Ecto neural progenitor cell (in vitro differentiated cells): ENCODE measurements at places on chromosomes 4 and X.

GRCh38 chr4:37770016-37770415, 56.5 kb upstream of the PGM2 start:
- no peak for DNase-seq

DNA sequence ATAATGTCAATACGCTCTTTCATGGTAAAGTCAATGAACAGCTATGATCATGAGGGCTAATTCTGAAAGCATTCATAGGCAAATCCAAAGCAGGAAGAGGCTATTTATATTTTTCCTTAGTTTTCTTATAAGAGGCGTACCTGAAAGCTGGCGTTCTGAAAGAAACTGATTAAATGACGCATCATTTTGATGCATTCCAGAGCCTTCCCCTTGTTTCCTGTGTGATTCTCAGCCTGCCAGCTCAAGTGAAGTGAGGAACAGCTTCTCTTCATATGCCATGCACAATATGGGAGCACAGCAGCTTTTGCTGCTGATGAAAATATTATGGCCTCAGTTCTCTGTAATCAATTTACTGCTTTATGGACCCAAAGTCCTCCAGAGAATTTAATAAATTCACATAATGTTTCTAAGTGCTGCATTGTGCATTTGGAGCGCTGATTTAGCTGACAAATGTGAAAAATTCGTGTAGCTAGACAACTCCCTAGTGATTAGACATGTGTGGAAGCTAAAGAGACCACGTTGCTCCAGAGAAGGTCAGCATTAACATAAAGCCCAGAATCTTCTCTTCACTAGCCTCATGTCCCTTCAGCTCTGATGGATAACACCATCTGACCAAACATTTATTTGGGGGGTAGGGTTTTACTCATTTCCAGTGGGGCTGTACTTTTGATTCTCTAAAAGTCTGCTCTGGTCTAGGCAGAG, 110.8 kb downstream of the GPAT3 start:
- no peak for DNase-seq

GRCh38 chr4:40316782-40317635, 18.1 kb upstream of the CHRNA9 start:
- peak; percentile 70 for DNase-seq

DNA sequence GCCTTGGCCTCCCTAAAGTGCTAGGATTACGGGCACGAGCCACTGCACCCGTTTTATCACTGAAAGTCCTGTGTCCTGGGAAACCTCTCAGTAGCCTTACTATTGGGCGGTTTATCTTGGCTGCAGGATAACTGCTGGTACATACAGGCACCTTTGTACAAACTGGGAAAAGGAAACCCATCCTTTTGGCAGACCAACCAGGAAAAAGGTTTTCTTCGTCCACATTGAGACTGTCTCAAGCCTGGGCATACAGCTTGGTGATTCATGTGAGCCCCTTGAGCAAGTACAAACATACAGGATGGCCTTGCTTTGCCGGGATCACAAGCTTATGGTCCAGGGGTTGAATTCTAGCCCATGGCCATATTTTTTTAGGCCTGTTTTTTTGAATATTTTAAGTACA, 32.8 kb downstream of the RWDD4 start:
- DNase-seq, result no peak

DNA sequence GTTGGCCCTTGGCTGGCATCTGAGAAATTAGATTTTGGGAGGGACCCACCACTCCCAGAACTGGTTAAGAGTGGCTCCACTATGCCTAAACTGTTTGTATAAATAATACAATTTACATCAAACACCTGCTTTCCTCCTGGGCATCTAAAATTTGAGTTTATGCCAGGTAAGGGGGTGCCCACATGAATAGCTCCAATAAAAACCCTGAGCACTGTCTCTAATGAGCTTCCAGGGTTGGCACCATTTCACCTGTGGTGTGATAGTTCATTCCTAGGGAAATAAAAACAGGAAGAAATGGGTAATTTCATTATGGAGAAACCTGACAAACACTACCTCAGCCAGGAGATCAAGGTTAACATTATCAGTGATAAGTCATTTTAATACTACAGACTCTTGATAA, 119.7 kb downstream of the FRYL start:
- DNase-seq, result no peak

DNA sequence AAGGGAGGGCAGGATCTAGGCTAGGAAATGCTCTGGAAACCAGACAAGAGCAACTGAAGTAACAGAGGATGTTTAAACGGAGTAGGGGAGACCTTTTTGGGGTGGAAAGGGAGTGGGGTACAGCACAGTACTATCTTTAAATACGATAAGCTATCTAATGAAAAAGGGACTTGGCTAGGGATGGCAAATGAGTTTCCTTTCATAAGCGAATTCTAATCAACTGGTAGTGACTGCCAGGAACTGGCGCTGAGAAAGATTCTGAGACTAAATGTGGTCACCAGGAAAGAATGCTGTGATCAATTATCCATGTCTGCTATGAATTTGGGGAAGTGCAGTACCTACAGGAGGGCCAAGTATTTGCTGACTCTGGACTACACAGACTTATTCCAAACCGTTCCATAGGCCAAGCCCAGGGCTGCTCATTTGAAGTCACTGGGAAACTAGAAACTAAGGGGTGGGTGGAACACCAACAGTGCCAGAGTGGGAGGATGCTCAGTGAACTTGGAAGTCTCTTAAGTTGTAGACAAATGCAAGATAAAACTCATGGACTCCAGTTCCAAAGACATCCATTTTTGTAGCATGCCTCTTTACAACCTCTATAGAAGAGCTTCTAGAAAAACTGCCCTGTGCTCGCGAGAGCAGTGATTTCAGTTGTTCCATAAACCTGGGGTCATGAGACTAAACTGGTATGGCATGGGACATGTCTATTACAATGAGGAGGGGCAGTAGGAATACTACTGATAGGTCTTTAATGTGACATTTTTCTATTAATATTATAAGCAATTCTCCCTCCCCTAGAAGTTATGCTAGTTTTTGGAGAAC, 2.0 kb downstream of the TRAPPC2 start:
- DNase-seq, result no peak

- no peak for DNase-seq
Measured at GRCh38 chrX:110228453-110228852, 89.4 kb downstream of the AMMECR1 start.

DNA sequence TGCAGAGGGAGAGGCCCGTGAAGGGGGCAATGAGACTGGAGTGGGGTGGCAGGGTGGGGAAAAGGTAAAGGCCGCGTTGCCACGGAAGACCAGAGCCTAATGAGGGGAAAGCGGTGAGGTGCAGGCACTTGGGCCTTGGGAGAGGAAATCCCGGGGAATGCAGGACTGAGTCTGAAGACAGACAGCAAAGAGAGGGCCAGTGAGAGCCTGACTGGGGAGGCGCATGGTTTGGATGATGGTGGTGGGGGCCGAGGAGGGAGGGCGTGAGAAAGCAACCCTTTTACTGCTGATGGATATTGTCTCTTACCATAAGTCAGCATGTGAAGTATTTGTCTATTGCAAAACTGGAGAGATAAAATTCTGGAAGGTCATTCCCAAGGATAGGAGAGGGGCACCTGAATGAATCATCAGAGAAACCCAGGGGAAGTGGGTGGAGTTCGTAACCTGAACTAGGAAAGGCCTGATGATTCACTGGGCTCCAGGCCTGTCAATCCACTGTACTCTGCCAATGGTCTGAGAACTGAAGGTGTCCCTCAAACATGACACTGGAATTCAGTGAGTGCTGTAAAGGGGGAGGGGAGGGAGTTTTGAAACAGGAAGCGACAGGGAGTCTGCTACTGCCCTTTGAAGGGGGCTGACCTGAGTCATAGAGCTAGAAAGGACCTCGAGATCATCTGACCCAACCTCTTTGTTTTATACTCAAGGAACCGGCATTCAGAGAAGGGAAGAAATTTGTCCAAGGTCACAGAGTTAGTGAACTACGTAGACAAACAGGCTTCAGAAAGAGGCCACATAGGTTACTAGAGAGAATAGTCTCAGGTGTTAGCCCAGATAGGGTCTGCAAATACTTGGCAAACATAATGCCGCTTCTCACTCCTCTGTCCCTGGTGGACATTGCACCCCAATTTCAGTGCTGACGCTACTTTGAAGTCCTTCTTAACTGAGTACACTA, 52.2 kb downstream of the NALF2 start:
- DNase-seq, result no peak

GRCh38 chr4:110164856-110165255, 33.6 kb downstream of the ELOVL6 start:
- DNase-seq, result no peak

DNA sequence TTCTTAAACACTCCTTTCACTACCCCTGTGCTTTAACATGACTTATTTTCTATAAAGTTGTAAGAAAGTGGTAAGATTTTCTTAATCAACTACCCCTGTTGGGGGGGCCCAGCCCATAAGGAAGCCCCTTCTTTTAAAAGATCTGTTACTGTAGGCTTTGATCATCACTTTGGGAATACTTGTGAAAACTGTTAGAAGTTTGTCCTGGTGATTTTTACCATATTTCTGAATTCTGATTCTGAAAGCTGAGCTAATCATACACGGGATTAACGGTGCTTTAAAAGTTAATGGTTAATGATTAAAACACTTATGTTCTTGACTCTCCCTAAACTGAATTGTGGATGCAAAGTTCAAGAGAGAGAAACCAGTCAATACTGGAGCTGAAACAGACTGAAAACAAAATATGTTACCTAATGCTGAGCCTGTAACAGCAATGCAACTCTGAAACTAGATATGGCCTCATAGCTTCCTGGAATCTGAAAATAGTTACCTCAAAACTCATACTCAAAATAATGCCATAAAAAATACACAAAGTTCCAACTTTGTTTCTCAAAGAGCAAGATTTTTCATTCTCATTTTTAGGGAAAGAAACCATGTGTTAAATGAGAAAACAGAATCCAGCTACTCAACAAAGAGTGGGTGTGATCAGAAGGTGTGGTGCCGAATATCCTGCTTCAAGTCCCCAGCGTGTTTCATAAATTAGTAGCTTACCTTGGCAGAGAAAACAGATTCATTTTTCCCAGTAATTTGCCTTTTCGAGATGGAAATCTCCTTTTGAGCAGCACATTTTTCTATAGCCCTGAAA, 31.6 kb downstream of the ADH7 start:
- DNase-seq, result no peak

GRCh38 chr4:41795796-41796385, 47.4 kb upstream of the PHOX2B start:
- no peak for DNase-seq

DNA sequence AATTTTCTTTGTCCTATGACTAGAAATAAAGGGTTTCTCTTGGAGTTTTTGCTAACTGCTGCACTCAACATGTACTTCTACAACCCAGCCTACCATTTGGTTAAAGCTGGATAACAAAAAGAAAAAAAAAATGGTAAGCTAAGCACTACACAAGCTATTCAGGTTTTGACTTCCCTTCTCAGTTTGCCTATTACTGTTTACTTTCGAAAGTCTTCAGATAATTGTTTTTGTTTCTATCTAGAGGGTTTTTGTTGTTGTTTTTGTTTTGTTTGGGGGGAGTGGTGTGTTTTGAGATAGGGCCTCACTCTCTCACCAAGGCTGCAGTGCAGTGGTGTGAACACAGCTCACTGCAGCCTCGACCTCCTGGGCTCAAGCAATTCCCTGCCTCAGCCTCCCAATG, 46.6 kb downstream of the CLOCK start:
- DNase-seq, result no peak

DNA sequence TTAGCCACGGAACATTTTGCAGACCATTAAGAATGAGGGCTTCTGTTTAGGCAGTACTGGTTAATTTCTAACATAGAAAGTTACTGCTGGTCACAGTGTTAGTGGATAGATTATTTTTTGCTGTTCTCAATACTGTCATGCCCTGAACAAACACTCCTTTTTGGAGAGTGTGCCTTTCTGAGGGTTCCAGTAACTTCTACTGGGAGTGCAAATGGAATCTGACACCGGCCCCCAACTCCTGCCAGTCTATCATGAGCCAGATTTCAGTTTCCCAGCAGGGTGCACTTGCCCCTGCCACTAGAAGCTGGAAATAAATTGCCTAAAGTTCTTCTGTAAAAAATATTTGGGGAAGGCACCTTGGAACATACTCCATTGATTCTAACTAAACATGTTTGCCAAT, 224.4 kb upstream of the GPC4 start:
- DNase-seq, result no peak

- no peak for DNase-seq
Measured at GRCh38 chr4:169058312-169058711, 48.3 kb upstream of the CBR4 start.

DNA sequence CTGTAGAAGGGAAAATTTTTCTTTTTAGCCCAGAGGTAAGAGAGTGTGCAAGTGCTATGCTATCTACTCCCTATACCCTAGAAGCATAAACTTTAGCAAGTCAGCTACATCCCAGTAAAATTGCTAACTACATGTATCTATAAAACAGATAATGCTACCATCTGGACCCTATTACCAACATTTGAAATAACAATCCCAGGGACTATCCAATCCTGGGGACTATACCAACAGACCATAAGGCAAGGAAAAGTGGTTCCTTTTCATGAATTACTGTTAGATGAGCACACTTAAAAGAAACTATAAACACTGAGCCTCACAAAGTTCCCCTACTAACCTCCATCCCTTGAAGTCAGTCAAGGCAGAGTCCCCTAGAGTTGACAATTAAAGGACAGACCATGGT, 213.6 kb upstream of the VEGFC start:
- no peak for DNase-seq

DNA sequence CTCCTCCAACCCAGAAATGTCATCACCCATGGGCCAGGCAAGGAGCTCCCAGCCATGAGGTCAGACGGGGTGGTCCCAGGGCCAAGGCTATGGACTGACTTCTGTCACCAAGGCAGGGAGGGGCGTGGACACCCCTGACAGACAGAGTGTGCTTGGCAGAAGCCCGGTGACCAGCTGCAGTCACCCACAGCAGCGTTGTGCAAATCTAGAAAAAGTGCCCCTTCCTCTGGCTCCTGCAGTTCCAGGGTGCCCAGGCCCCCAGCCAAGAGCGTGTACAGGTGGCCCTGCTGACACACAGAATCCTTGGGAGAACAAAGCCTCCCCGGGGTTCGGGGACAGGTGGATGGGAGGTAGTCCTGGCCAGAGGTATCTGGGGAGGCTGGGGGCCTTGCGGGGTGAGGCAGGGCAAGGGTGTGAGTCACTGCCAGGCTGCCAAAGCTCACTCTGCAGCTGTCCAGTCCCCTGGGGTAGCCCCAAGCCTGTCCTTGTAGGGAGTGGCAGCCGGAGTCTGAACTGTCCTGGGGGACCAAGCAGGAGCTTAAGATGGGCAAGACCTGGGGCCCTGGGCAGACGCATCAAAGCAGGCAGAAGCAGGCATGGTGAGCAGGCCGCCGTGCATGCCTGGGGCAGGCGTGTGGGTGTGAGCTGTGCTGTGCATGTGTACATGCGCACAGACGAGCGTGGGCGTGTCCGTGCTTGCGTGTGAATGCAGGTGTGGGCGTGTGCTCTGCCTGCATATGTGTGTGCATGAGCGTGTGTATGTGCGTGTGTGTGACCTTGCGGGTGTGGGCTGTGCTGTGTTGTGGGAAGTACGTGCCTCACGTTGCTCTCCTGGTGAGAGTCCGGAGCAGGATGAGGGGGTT, 3.3 kb downstream of the MYL5 start:
- no peak for DNase-seq
